Right kidney (tissue), 9 donors: ENCODE measurements at places on chromosomes 3 and 15.

DNA sequence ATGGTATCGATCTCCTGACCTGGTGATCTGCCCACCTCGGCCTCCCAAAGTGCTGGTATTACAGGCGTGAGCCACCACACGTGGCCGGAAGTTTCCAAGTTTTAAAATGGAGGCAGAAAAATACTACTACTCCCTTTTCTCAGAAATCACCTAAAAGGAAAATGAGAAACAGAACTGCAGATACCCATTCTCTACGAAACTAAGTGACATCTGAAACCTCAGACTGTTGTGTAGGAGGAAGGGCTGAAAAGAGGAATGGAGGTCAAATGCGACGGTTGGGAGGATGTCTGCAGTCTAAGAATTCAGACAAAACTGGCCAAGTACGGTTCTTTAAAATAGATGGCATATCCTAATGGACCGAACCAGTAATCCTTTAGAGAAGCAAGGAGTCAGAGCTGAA, 24.1 kb downstream of the WDR48 start:
- DNase-seq = no peak

GRCh38 chr3:18217507-18218174, 207.5 kb downstream of the SATB1 start:
- no peak for DNase-seq

DNA sequence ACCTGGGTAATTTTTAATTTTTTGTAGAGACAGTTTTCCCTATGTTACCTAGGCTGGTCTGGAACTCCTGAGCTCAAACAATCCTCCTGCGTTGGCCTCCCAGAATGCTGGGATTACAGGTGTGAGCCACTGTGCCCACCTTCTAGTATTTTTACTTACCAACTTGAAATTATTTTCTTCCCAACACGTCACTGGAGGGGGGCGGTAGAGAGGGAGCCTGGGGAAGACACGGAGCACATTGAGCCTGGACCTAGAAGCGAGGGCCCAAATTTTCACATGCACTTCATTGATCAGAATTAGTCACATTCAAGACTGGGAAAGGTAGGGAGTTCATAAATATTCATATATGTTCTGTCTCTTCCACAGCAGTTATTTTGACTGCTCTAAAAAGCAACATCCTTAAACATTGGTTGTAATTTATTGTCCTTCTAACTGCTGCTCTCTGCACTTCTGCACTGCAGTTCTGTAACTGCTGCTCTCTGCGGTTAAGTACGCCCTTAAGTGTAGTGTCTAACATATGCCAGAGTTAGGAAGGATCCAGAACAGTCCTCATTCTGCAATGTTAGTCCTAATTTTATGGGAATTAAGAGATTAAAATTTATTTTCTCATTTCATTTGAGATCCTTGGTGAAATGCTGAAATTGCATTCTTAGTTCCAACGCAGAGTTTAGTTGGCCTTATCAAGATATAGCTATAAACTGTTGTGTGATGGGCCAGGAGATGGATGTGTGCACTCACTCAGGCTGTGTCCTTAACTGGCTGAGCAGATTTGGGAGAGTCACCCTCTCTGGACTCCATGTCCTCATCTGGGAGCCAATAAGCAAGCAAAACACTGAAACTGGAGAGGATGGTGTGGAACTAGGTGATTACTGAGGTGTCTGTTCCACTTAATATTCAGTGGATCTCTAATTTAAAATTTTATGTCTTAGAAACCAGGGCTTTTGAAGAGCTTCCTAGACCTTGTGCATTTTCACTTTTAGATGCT, 98.2 kb downstream of the STRIT1 start:
- DNase-seq = no peak

DNA sequence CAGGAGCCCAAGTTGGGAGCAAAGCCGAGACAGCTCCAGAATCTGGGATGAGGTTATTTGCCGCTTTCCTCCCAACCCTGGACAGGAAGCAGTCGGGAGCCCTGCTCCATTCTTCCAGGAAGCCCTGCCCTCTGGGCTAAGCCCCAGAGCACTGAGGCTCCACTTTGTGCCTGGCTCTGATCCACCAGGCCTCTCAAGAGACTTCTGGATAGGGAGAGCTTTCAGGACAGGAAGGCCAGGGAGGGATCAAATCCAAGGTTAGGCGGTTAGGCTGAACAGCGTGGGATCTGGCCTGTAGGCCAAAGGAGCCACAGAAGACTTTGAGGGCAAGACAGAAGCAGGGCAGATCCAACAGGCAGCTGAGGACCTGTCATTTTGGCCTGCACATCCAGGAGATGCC, 835 bp downstream of the STOML1 start:
- no peak for DNase-seq

DNA sequence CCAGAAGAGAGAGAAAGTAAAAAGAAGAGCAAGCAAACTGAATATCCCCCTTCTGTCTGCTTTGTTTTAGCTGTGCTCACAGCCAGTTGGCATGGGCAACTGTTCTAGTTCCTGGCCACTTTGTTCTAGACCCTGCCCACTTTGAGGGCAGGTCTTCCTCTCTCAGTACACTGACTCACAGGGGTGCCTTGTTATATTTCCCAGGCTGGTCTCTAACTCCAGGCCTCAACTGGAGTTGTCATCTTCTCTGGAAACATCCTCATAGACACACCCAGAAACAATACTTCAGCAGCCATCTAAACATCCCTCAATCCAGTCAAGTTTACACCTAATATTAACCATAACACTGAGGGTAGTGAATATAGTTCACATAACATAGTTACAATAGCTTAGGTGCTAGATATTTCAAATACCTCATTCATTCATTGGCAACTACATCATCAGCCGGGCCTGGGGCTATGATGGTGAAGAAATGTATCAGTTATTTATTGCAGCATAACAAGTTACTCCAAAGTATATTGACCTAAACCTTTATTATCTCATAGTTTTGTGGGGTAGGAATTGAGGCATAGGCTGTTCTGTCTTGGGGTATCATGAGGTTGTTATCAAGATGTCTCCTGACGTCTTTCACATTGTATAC, 106.0 kb downstream of the UBE2E2 start:
- no peak for DNase-seq

DNA sequence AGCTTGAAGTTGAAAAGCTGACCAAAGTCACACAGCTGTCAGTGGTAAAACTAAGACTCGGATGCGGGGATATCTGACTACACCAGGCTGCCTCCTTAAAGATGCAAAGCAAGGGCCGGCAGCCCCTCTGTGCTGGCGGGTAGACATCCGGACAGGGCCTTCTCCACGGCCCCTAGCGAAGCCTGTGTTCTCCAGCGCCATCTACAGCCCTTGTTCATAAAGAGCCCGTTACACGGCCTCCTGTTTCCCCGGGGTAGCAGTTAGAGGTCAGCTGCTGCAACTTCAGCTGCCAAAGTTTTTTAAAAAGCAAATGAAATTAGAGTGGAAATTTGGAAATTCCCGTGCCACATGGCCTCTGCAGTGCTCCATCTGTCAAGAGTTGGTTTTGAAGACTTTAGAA, 383.0 kb downstream of the TBL1XR1 start:
- DNase-seq = peak; percentile 29

- peak; percentile 59 for DNase-seq
These were observed 43.2 kb downstream of the KLHL25 start for GRCh38 chr15:85751291-85752123.

DNA sequence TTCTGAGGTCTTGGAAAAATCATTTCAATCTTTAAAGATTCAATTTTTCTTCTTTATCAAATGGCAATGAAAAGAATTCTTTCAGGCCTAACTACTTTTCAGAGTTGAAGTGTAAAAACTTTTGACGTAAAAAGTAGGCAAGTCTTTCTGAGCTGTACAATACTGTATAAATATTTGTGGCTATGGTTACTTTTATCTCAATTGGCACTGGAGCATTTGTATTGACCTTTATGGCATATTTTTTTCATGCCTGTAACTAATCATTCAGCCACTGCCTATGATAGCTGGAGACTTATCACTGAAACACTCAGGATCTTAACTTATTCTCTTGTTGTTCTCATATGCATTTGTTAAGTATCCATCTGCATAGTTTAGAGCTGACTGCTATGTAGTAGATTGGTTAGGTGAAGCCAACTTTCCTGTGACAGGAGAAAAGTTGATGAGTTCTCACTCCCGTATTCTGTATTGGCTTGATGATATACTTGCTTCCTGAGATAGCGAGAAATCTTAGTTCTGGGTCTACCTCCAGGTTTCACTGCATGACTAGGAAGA, 290.4 kb upstream of the TBL1XR1 start:
- no peak for DNase-seq

- no peak for DNase-seq
These were observed 32.3 kb downstream of the CBLB start for GRCh38 chr3:105836533-105836932.

GRCh38 chr3:29465836-29466235, 185.0 kb downstream of the RBMS3 start:
- no peak for DNase-seq

- DNase-seq = peak; percentile 90
These were observed at the start of gene FXR1 for GRCh38 chr3:180912304-180913296. FXR1 (plus strand) TSS chr3:180912670; CDS start chr3:180912686, 16 bp downstream.

DNA sequence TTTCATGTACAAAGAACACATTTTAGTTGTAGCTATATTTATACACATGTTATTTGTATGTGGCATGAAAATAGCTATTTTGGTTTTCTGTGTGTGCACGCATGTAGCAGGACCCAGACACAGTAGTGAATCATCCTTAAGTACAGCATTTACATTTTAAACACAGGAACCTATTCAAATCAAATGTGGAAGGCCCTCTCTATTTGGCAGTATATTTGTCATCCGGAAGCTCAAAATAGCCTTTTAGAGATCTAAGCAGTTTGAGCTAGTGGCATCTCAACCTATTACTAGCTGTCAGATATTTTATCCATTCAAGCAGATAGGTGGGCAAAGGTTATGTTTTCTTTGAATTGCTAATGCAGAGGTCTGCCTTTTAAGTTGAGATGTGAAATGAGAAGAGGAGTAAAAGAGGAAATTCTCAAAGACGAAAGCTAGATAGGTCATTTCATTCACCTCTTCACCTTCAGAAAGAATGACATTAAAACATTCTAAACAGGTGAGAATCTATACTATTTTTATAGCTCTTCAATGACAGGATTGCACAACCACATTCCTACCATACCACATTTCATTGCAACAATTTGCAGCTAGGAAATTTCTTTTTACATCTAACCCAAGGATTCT, 46.3 kb upstream of the TIPARP start:
- no peak for DNase-seq

GRCh38 chr3:173911446-173911845, 513.9 kb downstream of the NLGN1 start:
- no peak for DNase-seq

DNA sequence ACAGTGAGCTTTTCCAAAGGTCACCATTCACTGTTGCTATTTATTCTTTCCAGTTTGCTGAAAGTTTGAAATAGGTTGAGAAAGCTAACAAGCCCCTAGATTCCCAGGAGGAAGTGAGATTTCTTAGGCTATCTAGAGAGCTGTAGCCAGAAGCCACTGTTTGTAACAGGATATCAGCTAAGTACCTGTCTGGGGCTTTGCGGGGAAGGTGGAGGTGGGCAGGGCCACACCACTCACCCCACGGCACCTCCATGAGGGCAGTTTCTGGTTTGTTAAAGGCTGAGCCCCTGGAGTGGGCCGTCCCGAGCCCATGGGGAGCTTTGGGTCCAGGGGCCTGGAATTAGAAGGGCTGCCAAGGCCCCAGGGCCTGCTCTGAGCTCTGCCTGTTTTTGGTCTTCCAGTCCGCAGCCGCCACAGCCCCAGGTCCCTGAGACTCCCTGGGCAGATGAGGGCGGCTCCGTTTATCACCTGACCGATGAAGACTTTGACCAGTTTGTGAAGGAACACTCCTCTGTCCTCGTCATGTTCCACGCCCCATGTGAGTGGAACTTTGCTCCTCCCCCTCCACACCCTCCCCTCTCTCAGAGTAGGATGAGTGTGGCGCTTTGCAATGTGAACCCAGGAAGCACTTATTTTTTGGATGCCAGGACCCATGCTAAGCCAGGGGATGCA, 63.4 kb downstream of the PDIA5 start:
- no peak for DNase-seq

DNA sequence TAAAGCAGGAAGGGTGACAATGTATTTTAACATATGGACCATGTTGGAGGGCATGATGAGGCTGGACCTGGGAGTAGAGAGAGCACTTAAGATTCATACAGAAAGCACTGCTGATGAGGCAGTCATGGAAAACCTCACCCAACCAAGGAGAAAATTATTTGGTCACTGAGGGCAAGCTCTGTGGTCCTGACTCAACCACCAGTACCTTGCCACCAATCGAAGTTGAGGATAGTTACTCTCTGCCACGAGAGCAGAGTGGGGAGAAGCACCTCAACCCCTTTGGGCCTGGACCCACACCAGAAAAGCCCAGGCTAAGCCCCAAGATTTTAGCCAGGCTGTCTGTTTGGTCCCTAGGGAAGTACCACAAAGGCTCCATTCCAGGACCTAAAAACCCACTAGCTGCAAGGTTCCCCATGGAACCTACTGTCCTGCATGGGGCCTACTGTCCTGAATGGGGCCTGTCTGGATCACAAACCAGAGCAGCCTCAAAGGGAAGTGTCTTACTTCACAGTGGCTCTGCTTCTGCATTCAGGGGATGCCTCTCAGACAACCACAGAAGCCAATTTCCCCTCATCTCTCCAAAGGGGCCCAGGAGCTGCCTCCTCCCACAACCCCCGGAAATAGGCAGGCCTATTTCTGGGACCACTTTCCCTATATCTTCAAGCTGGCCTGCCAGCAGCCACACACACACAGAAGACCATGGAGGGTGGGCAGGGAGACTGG, 4.2 kb downstream of the CCDC71 start:
- no peak for DNase-seq

GRCh38 chr3:17088602-17089313, 204.0 kb downstream of the PLCL2 start:
- DNase-seq = no peak

DNA sequence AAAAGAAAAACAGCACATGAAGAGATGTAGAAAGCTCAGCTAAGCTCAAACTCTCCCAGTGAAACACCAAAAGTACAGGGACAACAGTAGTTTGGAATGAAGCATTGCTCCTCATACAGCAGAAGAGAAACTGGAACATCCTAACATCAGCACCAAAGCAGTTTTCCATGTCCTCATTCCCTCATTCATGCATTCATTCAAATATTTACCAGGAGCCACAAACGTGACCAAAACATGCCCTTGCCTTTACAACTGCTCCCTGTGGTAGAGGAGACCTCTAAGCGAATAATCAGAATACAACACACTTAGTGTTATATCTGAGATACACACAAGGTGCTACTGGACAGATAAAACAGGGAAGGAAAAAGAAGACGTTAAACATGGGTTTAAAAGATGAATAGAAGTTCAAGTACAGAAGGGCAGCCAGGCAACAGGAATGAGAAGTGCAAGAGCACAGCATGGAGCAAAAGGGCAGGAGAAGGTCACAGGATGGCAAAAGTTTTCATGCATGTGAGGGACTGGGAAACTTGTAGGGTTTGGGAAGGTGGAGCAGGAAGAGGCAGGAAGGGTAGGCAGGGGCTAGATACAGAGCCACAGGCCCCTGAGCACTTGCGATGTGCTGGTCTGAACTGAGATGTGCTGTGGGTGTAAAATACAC, 58.5 kb upstream of the LMCD1 start:
- DNase-seq = no peak

DNA sequence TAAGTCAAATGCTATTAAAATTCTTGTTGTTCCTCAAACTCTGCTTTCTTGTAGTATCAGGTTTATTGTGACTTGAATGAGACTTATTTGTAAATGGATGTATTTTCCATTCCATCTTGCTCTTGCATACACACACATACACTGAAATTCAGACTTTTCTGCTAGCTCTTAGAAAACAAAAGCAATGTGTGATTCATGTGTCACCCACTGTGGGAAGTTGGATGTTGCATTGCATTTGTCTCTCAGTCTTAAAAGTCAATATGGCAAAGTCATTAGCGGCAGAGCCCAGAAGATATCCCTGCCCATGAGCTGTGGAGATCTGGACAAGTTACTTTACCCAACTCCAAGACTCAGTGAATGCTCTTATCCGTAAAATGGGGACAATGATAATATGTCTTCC, 357.2 kb upstream of the TPRG1 start:
- no peak for DNase-seq
